ENCODE measurements at places on chromosomes 1 and 21.

- no peak for DNase-seq
Measured at GRCh38 chr21:35095859-35096291, 46.8 kb upstream of the RUNX1 start.

DNA sequence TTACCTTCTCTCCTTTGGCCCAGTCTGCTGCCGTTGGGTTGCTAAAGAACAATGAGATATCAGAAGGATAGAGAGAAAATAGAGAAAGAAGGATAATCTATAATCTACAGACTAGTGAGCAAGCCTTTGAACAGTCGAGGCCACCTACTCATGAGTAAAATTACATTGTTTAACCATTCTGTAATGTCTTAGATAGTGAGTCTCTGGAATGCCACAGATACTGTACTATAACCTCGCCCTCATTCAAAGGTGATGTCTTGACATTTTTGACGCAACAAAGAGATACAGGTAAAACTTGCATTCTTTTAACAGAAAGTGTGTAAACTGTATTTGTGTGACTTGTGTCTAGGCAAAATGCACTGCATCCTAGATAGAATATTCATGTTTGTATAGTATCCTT lies 77.9 kb downstream of the LAMC1 start:
- DNase-seq: no peak

DNA sequence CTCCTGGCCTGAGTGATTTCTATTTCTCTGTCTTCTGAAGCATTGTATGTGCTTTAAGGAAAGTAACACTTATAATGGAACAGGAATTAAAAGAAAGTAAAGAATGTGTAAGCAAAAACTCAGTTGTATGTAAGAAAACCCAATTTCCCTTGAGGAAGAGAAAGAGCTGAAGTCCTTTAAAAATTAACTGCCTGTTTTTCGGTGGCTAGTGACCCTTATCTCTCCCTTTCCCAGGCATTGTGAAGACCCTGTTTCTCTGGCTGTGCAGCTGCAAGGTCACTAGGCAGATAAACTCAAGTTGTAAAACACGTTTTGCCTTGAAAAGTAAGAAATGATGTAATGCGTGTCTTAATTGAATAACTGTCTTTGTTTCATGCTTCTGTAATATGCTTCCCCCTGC lies 8.5 kb downstream of the MYOM3 start:
- DNase-seq: no peak

DNA sequence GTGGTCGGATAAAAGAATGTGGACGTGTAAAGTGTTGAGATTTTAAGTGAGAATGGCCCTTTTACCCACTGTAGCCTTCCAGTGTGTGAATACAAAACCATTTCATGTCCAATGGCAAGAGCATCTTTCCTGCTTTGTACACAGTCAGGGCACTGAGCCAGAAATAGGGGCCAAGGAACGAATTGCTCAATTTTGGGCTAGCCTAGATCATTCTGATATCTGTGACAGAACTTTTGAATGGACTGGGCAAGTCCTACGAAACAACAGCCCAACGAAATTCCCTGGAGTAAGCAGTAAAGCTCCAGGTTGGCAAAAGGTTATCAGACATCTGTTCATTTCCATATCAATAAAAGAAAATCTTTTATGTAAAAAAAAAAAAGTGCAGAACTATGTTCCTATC lies 5.5 kb downstream of the KIF26B start:
- no peak for DNase-seq

- DNase-seq: no peak
Measured at GRCh38 chr21:46284733-46285132, 678 bp downstream of the MCM3AP start.

- DNase-seq: peak; percentile 6
Measured at GRCh38 chr1:234606784-234607108, 3.2 kb downstream of the IRF2BP2 start.

GRCh38 chr1:168312718-168313604 lies 32.3 kb downstream of the TBX19 start:
- DNase-seq: no peak

DNA sequence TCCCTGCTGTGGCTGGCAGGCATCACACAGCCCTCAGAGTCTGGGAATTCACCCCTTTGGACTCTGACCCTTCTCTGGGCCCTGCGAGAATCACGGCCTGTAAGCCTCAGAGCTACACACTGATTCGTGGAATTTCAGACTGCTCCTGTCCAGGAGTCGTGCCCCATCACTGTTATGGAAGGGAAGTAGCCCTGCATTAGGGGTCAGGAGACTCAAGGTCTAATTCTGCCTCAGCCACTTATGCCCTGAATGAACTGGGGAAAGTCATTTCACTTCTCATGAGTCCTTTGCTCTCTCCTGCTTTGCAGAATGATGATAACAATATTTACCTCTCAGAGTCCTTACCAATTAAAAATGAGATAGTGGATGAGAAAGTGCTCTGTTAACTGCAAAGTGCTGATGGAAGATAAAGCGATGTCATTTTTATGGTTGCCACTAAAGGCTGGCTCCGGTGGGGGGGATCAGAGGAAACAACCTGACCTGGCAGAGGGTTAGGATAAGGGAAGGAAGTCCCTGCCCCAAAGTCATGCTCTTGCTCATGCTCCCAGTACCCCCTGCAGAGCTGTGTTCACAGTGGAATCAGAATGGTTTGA lies 148.6 kb upstream of the CD34 start:
- no peak for DNase-seq

DNA sequence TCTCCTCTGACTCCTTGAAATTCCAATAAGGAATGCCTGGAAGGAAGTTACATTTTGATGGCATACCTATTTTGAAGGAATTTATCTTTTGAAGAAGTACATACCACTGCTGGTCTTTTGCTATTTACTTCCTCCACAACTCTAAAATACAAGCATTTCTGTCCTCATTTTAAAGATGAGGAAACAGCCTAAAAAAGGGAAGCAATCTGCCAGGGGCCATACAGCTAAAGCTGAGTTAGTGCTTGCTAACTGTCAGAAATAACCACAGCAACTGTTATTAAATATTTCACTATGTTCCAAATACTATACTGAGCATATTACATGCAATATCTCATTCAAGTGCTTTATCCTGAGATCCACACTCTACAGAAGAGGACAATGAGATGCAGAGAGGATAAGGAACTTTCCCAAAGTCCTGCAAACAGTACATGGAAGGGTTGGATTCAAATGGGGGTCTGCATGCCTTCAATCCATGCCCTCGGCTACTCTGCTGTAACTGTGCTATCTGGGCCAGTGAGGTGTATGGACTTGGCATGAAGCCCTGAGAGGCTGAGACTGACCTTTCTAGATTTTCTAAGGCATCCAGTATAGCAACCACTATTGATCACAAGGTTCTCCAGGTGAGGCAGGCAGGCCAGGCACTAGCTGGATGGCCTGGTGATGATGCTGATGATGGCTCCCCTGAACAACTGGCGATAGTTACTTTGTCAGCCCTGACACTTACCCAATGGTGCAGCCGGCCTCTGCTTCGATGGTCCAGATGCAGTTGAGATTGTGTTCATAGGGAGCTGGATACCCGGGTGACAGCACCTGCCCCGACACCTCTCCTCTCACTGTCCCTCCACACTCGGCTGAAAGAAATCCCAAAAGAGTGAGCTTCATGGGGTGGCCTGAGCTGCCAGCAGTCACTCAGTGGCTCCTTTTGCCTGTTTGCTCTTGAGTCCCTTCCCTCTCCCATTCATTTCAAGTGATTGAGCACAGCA lies 171.4 kb upstream of the HMGB4 start:
- DNase-seq: no peak

GRCh38 chr1:25669781-25670567 lies 53.4 kb downstream of the MAN1C1 start:
- no peak for DNase-seq

DNA sequence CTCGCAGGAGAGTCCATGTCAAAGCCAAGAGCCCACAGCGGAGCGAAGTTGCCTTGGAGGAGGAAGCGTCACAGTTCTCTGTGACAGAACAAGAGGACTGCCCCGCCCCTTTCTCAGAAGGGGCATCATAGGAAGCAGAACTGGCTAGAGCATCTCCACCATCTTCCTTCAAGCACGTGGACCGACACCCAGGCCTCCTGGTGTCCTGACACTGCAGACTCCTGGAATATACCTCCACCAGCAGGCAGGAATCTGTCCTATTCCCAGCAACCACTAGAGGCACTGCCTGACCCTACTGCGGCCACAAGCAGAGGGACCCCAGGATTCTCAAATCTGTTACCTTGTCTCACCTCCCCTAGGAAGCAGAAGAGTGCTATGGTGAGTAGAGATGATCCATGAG lies 37.8 kb downstream of the GPA33 start:
- DNase-seq: peak; percentile 31

- peak; percentile 22 for DNase-seq
Measured at GRCh38 chr1:83882906-83883305, 116.0 kb downstream of the TTLL7 start.

GRCh38 chr1:78718566-78718965 lies 68.9 kb downstream of the IFI44 start:
- no peak for DNase-seq

- no peak for DNase-seq
Measured at GRCh38 chr1:240306673-240307072, 215.0 kb downstream of the FMN2 start.

DNA sequence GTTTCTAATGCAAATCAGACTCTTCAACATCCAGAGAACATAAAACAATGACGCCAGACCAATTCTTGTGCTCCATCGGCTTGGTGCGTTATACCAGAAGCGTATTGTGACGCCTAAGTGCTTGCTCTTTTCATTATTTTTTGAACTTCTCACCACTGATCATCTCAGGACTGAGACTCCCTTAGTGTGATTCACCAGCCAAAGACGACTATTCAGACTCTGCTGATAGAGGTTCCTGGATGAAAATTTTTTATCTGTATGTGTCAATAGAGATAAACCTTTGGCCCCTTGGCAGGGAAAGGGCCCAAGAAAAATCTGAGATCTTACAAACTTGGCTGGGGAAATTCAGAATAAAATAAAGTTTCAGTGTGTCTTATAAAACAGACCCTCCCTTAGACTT lies 856 bp upstream of the GREM2 start:
- no peak for DNase-seq

DNA sequence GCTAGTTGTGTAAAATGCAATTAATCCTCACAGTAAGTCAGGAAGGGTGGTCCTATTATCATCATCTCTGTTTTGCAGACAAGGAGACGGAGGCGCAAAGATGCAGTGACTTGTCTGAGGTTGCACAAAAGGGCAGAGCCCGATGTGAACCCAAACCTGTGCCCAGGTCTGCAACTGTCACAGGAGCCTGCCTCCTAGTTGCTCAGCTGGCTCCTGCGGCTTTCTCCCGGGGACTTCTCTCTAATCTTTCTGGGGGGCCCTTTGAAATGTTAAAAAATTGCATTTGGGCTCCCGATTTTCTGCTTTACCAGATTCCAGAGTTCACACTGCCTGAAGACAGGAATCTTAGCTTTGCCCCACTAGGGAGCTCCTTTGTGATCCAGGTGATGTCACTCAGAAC lies 9.4 kb downstream of the CNR2 start:
- no peak for DNase-seq

- no peak for DNase-seq
Measured at GRCh38 chr1:243313635-243314536, 58.0 kb downstream of the SDCCAG8 start.

DNA sequence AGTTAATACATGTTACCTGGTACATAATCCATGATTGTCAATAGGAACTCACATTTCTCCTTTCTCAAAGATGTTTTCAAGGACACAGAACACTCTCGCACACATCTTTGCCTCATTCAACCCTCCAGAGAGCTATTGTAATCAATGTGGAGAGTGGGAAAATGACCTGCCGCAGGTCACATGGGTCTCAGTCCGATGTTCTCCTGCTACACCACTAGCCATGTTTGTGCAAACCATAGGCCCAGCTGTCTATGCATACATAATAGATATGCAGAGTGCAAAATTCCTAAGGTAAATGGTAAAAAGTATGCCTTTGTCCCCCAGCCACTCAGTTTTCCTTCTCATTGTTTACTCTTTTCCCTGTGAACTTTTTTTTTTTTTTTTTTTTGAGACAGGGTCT lies 89.2 kb downstream of the ADSS2 start:
- no peak for DNase-seq

DNA sequence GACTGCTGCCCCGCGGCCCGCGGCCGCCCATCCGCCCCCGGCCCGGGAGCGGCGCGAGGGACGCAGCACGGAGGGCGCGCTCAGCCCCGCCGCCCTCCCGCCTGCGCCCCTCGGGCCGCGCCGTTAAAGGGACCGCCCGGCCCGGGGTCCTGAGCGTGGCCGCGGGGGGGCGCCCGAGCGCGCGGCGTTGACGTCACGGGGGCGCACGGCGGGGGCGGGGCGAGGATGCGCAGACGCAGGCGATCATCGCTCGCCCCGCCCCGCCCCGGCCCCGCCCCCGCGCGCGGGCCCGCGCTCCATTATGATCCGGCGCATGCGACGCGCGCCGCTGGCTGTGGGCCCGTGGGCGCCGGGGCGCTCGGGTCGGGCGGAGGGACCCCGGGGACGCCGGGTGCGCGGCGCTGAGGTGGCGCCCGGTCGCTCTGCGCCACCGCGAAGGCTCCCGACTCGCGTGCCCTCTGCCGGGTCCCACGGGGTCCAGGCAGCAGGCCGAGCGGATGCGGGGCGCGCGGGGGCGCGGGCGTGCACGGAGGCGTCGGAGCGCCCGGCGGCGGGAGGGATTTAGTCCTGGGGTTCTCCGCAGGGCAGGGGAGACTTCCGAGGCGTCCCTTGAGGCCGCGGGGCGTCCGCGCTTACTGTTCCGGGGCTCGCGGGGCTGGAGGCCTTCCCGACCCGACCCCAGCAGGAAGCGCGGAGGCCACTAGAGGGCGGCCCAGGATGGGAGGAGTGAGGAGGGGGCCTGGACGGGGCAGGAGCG lies at the start of gene DVL1:
Gene DVL1, minus strand, starts transcription at position 163 of the 757 bp plus-strand sequence. CDS start 353 bp downstream, outside the sequence.
- no peak for DNase-seq

DNA sequence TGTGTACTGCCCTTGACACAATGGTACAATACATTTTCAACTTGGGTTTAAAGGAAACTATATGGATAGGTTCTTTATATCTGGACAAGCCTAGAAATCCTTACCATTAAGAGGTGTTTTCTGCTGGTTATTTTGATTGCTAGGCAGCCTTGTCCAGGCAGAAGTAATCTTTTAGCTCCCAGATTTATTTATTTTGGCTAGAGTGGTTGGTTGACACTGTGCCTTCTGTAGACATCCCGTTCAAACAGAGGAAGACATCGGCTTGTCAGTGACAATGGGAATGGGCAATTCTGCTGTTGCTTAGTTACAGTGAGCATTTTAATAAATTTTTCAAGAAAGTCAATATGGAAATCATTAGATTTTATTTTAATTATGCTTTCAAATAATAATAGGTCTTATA lies 138.8 kb downstream of the VPS13D start:
- DNase-seq: no peak

- no peak for DNase-seq
Measured at GRCh38 chr21:38493549-38494250, 4.6 kb downstream of the ERG start.
